Naive thymus-derived CD8-positive, alpha-beta T cell (primary cell): ENCODE measurements at places on chromosomes 4 and X.

DNA sequence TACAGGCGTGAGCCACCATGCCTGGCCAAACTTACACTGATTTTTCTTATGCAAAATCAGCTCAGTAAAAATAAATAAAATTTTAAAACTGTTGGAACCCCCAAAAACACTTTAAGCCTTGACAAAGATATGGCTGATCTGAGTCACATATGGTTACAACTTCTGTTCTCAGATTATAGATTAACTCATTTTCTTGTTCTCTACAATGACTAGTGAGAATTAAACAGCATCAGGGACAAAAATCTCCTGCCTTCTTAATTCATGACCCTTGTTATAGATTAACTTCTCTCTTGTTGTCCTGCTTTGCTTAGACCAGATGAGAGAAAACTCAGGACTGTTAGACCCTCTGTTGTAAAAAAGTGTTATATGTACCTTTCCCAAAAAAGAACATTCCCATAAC is 24.2 kb upstream of the EXOC1L start:
- no peak for DNase-seq

DNA sequence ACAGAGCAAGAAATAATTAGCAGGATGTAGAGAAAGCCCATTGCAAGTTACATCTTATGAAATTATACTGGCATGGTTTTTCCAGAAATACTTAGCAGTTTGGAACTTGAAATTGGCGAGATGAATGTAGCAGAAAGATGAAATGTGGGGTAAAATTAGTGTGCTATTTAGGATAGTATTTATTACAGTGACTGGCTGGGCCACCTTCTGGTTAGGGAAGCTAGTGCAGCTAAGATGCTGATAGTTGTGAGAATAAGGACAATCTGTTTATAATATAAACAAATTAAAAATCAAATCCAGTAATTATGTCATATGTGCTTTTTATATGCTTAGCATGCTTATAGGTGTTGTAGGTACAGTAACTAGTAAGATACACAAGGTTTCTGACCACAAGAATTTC is 74.8 kb downstream of the IL15 start:
- DNase-seq: no peak

GRCh38 chr4:92064574-92064973 is 239.2 kb upstream of the GRID2 start:
- DNase-seq: no peak

- no peak for DNase-seq
Observed at GRCh38 chr4:128284317-128284716, 3.3 kb downstream of the PGRMC2 start.

DNA sequence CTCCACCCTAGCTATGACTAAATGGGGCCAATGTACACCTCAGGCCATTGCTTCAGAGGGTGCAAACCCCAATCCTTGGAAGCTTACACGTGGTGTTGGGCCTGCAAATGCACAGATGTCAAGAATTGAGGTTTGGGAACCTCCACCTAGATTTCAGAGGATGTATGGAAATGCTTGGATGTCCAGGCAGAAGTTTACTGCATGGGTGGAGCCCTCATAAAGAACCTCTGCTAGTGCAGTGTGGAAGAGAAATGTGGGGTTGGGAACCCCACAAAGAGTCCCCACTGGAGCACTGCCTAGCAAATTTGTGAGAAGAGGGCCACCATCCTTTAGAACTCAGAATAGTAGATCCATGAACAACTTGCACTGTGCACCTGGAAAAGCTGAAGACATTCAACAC is 284.1 kb downstream of the ANTXR2 start:
- DNase-seq: no peak

DNA sequence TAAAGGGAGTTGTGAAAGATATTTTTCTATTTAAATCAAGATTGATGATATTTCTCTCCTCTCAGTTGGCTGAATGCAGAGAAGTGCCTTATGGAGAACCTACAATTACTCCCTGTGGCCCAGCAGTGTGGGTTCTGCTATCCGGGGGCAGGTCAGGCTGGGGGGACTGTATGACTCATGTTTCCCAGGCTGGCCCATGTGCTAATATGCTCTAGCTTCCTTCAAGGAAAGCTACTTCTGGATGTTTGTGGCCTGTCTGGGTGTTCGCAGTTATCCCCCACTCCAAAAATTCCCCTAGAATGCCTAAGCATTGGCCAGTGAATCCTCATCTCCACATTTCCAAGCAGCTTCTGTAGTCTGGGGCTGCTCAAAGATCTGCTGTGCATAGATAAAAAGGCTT is 58.9 kb upstream of the SPP1 start:
- no peak for DNase-seq

DNA sequence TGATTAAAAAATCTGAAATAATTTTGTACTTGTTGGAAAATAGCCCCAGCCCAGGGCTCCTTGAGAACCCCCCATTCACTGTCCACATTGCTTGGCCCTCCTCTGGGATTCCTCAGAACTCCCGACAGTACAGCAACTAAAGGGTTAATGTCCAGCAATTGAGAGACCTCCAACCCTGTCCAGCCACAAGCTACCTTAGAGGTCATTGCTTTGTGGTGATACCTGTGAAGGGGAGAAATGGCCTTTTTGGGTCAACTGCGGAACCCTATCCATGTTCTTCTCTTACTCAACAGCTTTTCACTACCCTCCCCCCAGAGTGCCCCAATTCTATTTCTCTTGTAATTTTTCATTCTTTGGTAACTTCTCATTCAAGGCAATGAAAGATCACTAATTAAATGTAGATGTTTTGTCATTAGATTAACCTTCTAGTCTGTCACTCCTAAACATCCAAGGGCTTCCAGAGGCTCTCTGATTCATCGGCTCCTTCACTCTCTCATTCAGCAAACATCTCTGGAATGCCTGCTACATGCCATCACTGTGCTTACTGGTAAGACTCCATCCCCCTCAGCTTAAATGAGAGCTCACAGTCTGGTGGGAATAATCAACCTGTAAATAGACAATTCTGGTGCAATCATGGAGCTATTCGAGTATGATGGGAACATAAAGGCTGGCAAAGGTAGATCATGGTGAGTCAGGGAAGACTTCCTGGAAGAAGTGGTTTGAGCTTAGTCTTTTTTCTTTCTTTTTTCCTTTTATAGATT is 241.4 kb upstream of the PGRMC2 start:
- no peak for DNase-seq
